ENCODE measurements at places on chromosomes 5 and 9.

GRCh38 chr5:761854-762710 lies 22.4 kb downstream of the ZDHHC11B start:
- DNase-seq: no peak

DNA sequence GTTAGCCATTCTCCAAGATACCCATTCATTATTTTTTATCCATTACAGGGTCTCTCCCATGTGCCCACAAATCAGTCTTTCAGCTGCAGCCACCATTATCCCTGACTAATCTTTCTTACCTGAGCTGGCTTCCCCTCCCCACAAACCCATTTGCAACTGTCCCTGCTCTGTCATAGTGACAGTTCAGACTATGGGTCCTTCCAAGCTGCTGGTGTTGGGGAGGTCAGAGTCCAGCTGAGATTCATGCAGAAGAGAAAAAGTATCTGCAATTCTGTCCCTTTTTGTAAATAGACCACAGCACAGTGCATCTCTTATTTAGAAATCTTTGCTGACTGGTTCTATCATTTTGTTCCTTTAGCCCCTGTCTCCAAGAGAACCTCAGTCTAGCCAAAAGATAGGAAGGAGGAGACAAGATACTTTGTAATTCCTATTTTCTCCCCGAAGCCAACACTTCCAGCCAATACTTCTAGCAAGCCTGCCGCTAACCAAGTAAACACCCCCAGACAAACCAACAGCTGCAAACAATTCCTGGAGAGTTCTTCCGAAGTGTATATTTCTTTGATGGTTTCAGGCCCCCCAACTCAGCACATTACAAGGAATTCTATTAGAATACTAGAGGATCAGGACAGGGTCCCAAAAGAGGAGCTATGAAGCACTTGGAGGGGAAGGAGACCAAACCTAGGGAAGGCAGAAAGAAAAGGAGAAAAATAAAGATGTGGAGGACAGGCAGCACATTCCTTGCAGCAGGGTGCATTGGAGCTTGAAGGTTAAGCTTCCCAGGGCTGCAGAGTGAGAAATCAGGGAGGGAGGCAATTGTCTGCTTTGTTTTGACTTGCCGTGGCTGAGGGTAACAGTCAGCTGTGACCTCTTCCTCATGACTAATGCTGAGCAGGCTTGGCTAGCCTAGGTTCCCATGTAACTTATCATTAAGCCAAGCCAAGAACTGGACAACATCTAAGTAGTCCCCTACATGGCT lies 148.5 kb downstream of the SGCD start:
- DNase-seq: no peak

GRCh38 chr5:39598661-39599248 lies 174.0 kb upstream of the DAB2 start:
- no peak for DNase-seq

DNA sequence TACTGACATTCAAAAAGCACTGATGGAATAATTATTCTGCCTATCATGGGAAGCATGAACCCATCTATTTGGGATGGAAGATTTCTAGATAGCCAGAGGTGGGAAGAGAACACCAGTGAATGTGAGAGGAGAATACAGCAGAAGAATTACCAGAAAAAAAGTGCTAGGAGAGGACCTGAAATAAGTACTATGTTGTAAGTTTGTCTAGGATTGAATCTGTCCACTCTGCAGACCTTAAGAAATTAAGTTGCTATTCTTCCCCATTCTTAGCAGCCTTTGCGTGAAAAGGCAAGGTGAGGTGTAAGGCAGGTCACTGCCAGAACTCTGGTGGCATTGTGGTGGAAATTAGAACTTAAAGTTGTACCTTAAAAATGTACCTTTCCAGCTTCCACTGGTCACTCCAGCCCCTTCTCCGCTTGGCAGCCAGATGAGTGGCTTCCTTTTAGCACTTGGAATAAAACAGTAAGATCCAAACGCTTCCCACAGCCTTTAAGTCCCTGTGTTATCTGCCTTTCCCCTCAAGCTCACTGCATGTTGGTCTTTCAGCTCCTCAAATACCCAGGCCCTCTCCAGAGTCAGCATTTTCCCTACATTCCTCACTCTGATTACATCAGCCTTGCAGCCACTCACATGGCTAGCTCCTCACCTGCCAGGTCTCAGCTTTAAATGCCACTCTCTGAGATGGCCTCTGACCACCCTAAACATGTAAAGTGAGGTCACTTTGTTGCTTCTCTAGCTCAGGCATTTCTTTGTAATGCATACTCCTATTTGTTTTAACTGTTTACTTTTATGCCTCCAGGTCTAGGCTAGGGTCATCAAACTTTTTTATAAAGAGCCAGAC lies 253.0 kb downstream of the EPB41L4A start:
- no peak for DNase-seq

- no peak for DNase-seq
Measured at GRCh38 chr5:152218694-152219093, 186.4 kb downstream of the NMUR2 start.

- DNase-seq: no peak
Measured at GRCh38 chr5:82327941-82328340, 49.8 kb upstream of the RPS23 start.

GRCh38 chr9:5375790-5376477 lies 36.3 kb upstream of the RLN1 start:
- DNase-seq: no peak

DNA sequence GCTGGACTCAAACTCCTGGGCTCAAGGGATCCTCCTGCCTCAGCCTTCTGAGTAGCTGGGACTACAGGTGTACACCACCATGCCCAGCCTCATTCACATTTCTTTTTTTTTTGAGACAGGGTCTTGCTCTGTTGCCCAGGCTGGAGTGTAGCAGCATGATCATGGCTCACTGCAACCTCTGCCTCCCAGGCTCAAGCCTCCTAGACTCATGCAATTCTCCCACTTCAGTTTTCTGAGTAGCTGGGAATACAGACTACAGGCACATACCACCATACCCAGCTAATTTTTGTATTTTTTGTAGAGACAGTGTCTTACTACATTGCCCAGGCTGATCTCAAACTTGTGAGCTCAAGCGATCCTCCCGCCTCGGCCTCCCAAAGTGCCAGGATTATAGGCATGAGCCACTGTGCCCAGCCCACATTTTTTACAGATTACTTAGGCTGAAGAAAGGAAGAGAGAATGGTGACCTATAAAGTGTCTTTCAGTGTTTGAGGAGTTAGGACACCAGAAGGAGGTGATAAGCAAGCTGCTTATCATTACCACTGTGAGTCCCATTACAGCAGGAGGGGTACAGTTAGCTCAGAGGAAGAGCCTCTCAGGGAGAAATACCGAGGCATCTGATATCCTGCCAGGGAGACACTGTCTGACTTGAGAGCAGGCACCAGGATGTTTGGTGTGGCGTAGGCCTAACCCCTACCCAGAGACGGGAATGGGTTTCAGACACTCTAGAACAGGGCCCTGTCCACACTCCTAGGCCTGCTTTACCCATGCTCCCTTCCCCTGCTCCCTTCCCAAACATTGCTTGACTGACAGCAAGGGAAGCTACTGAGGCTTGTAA lies 9.7 kb downstream of the FAXDC2 start:
- no peak for DNase-seq

GRCh38 chr5:72955143-72955767 lies 586 bp upstream of the FCHO2 start:
- DNase-seq: no peak

GRCh38 chr9:93827545-93828330 lies 127.4 kb downstream of the BARX1 start:
- no peak for DNase-seq

DNA sequence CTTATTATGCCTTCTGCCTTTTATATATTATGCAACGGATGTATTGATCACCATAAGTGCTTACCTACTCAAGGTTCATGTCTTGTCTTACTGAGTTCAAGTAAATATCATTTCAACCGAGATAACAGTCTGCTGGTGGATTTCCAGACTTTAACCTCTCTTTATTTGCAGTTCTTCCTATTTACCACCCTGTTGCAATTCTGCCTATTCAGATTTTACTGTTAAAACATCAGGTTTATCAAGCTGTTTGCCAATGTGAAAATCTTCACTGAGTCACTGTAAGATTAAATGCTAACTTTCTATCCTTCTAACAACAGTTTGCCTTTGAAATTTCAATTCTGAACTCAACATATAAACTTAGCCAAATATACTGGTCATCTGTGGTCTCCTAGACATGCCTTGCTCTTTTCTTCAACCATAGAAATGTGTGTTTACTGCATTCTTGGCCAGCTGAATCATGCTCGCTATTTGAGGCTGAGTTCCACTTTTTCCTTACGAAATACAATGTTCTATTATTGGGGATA lies 471.7 kb upstream of the RORB start:
- no peak for DNase-seq

DNA sequence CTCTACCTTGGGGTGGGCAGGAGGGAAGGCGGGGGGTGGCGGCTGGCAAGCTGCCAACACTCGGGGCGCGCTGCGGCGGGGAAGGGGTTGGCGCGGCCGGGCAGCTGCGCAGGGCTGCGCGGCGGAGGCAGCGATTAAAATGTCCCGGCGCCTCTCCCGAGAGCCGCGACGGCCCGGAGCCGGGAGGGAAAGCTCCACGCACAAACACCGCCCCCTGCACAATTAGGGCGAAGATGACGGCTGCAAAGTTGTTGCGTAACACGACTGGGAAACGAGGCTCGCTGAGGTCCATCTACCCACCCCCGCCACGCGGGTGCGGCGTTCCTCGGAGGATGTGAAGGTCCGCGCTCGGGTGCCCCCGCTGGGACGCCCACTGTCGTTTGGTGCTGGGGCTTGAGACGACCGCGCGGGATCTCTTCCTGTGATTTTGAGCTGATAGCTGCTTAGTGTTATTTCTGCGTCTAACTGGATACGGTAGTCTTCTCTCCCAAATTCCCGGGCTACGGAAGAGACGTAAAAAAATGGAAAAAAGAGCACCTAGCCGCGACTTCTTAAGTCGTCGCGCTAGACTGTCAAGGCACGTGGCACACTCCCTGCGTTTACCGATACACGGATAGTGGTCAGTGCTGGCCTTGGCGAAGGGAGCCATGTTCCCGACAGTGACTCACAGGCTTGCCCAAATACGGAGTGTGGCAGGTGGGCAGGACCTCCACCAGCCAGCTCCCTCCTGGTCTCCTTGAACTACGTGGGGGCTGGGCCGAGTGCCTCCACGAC lies 958 bp upstream of the NFIL3 start:
- DNase-seq: peak; percentile 27

- DNase-seq: no peak
Measured at GRCh38 chr5:66551945-66552344, 44.2 kb upstream of the MAST4 start.

GRCh38 chr5:27402828-27403227 lies 364.4 kb upstream of the CDH9 start:
- no peak for DNase-seq

GRCh38 chr9:90996154-90997065 lies 194.8 kb downstream of the SYK start:
- DNase-seq: no peak

DNA sequence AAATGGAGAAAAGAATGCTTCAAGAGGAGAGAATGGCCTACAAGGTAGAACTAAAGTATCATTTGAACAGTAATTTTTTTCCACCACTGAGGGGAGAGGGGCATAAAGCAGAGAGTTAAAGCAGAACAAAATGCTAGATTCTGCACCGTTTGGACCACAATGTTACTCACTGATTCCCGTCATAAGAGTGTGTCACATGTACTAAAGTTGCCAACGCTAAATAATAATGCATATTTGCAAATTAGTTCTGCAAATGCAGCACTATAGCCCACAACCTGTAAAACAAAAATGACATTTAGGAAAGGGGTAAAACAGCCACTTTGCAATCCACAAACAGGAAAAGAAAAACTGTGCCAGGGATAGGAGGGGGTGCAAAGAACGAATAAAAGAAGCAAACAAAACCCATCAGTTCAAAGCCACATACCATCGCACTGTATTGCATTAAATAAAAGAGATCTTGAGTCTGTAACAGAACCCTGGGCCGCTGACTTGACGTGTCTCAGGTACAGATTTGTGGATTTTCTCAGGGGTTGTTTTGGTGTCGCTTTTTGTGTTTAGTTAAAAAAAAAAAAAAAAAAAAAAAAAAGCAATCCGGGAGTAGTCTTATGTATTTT lies 7.7 kb upstream of the NFIB start:
- no peak for DNase-seq

DNA sequence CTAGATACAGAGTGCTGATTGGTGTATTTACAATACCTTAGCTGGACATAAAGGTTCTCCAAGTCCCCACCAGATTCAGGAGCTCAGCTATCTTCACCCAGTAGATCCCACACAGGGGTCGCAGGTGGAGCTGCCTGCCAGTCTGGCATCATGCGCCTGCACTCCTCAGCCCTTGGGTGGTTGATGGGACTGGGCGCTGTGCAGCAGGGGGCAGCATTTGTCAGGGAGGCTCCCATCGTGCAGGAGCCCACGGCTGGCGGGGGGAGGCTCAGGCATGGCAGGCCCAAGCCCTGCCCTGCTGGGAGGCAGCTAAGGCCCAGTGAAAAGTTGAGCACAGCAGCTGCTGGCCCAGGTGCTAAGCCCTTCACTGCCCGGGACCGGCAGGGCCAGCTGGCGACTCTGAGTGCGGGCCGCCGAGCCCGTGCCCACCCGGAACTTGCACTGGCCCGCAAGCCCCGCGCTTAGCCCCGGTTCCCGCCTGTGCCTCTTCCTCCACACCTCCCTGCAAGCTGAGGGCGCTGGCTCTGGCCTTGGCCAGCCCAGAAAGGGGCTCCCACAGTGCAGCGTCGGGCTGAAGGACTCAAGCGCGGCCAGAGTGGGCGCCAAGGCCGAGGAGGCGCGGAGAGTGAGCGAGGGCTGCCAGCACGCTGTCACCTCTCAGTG lies 314.1 kb upstream of the ATP10B start:
- no peak for DNase-seq

- no peak for DNase-seq
Measured at GRCh38 chr5:87313216-87313615, 45.5 kb downstream of the RASA1 start.

- DNase-seq: no peak
Measured at GRCh38 chr9:3850098-3850497, 324.3 kb upstream of the RFX3 start.

- DNase-seq: no peak
Measured at GRCh38 chr9:112120439-112120925, 54.6 kb downstream of the SUSD1 start.

DNA sequence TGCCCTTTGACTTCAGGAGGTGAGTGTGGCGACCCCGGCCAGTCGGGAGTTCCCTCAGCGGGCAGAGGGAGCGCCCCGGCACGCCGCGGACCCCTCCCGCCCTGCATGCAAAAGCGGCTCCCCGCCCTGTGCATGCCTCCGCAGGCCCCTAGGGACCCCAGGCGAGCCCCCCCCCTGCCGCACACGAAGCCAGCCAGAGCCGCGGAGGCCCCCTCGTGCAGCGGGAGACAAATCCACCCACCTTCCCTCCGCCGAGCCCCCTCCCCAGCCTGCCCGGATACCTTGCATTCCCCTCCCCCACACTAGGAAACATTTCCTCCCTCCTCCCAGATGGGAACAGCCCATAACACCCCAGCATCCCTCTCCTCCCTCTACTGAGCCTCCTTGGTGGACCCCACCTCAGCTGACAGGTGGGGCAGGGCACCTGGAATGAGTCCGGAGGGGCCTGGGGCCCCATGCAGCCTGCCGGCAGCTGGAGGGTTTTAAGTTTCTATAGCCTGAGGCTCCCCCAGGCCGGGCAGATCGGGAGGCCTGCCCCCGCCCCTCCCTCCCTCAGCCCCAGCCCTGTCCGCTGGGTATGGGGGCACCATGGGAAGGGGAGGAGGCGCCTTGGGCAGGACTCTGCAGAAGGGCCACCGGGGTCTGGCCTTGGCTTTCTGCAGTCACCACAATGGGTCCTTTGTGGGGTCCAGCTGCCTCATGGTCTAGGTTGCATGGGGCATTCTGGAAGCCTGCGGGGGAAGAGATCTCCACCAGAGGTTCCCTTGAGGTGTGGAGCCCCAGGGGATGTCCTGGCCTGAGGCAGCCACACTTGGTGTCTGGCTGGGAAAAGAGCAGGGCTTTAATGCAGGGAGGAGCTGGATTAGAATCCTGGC lies 601 bp downstream of the ERGIC1 start:
- DNase-seq: no peak
